Neural progenitor cell (in vitro differentiated cells): ENCODE measurements at places on chromosomes 6 and 20. TPM values are rescaled to one million over a fixed set of nuclear protein-coding genes. Genes with fewer than 3 reads are reported as not detected.
A peak's percentile ranks its signal among the peaks of the same experiment; 100 is the strongest.

Gene RAMACL
- total RNA-seq, result 0.19 and 0.56 TPM in 2 replicates

DNA sequence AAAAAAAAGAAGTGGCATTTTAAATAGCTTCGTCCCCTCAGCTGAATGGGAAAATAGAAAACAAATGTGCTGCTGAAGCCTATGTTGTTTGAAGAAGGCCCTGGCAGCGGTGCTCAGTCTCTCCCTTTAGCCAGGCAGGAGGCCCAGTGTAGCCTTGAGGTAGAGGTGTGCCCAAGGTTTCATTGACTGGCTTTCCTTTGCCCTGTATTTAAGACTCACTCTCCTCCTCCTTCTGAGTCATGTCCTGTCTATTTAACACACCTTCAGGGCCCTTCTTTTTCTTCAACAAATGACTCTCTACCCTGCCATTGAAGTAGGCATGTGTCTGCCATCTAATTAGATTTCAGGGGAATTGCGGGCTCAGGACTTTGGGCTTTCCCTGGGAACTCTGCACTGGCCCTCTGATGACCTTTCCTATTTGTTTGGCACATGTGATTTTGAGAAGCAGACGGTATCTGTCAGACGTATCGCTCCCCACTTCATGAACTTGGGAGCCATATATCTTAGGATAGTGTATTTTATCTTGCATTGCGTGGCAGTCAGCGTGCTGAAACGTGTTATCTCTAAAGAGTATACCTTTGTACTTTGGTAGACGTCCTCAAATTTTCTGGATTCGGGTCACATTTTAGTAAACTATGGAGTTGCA, 4.3 kb downstream of the TJAP1 start:
- no peak overlapping the region for H3K27ac ChIP-seq
- peaks cover 14% of the 10 kb centered on the region for H3K4me1 ChIP-seq
- H3K27me3 ChIP-seq, result no peaks in the 10 kb centered on the region
- DNase-seq, result no peak

- no peaks in the 10 kb centered on the region for H3K27me3 ChIP-seq
- no peaks in the 10 kb centered on the region for H3K36me3 ChIP-seq
- no peak for DNase-seq
- H3K4me3 ChIP-seq, result no peak overlapping the region
- peaks cover 8% of the 10 kb centered on the region for H3K4me1 ChIP-seq
- no peak overlapping the region for H3K27ac ChIP-seq
Observed at GRCh38 chr6:21556968-21557721, 36.4 kb upstream of the SOX4 start.

- H3K36me3 ChIP-seq, result no peaks in the 10 kb centered on the region
- no peaks in the 10 kb centered on the region for H3K27me3 ChIP-seq
- H3K27ac ChIP-seq, result no peak overlapping the region
- peak overlapping the region; percentile 47 for H3K4me3 ChIP-seq
- peaks cover 65% of the 10 kb centered on the region for H3K4me1 ChIP-seq
- DNase-seq, result peak; percentile 72
Observed at GRCh38 chr6:125099211-125100073, 54.1 kb upstream of the TPD52L1 start.

Gene GPX5
- not detected in 2 replicates for total RNA-seq

DNA sequence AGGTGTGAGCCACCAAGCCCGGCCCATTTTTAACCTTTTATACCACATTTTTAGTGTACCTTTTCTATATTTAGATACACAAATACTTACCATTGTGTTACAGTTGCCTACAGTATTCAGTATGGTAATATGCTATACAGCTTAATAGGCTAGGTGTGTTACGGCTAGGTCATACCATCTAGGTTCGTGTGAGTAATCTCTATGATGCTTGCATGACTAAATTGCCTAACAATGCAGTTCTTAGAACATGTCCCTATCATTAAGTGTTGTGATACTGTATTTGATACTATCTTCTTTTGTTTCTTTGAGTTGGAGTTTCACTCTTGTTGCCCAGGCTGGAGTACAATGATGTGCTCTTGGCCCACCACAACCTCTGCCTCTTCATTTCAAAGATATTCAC, 387.7 kb upstream of the SASH1 start:
- no peak overlapping the region for H3K4me3 ChIP-seq
- H3K27me3 ChIP-seq, result no peaks in the 10 kb centered on the region
- no peaks in the 10 kb centered on the region for H3K4me1 ChIP-seq

DNA sequence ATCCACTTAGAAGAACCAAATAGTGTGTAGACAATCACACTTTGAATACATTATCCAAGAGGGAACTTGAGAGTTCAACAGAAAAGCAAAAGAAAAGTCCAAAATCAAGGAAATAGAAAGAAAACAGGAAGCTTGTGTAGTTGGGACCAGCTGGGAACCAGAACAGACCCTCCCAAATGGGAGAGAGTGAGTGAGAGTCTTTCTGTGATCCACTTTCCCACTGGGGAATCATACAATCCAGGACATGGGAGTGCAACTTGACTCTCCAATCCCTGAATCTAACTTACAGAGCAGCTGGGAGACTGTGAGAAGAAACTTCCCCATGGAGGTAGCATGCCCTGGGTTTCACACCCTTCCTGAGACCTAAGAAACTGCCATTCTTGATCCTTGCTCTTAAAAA, 27.0 kb downstream of the TREML4 start:
- H3K27me3 ChIP-seq, result no peaks in the 10 kb centered on the region
- H3K36me3 ChIP-seq, result no peaks in the 10 kb centered on the region
- no peak for DNase-seq
- no peak overlapping the region for H3K4me3 ChIP-seq
- no peaks in the 10 kb centered on the region for H3K4me1 ChIP-seq

GRCh38 chr6:32070814-32071543, 32.8 kb downstream of the CYP21A2 start:
- H3K27ac ChIP-seq, result no peak overlapping the region
- no peaks in the 10 kb centered on the region for H3K27me3 ChIP-seq
- H3K4me3 ChIP-seq, result no peak overlapping the region
- H3K4me1 ChIP-seq, result peaks cover 23% of the 10 kb centered on the region

DNA sequence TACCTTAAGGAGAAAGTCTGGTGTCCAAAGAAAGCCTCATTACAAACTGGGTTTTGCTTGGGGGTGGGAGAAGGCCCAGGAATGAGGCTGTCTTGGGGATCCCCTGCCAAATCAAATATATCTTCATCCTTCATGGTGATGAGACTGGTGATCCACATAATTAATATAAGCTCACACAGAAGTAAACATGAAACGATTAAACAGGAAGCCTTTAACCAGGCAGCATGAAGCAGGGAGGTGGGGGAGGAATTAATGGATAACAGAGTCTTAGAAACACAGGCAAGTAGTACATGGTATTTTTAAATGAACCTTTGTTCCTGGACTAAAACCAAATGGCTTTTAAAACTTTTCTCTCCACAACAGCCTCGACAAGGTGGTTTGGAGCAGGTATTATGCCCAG, 437.5 kb downstream of the TFAP2A start:
- H3K27ac ChIP-seq, result no peak overlapping the region
- H3K36me3 ChIP-seq, result no peaks in the 10 kb centered on the region
- peaks cover 5% of the 10 kb centered on the region for H3K4me1 ChIP-seq
- H3K27me3 ChIP-seq, result no peaks in the 10 kb centered on the region

Gene PPP1R16B
- total RNA-seq, result 0.95 and 1.6 TPM in 2 replicates

- no peaks in the 10 kb centered on the region for H3K27me3 ChIP-seq
- no peak overlapping the region for H3K4me3 ChIP-seq
- H3K27ac ChIP-seq, result no peak overlapping the region
Observed at GRCh38 chr20:10338426-10339180, 95.4 kb downstream of the MKKS start.

- no peaks in the 10 kb centered on the region for H3K36me3 ChIP-seq
- no peak overlapping the region for H3K4me3 ChIP-seq
- peaks cover 15% of the 10 kb centered on the region for H3K4me1 ChIP-seq
- H3K27me3 ChIP-seq, result no peaks in the 10 kb centered on the region
Observed at GRCh38 chr6:11683871-11684270, 94.7 kb downstream of the ADTRP start.

DNA sequence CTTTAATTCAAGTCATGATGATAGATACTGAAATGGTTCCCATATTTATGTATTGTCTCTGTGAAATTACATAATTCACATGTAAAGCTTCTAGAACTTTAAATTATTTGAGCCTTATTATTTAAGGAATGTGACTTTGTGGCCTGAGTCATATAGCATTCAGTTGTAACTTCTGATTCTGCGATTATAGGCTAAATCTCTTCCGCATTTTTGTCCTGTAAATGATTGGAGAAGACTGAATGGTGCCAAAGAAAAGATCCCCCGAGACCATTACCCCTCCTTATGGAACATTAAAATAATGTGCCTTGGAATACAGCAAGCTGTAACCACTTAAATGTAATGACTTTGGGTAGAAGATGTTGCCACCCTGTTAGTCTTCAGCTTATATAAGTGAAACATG, 63.3 kb upstream of the MAP7 start:
- H3K27ac ChIP-seq, result no peak overlapping the region
- no peaks in the 10 kb centered on the region for H3K27me3 ChIP-seq
- no peak for DNase-seq
- no peaks in the 10 kb centered on the region for H3K36me3 ChIP-seq
- H3K4me3 ChIP-seq, result no peak overlapping the region

- H3K27me3 ChIP-seq, result no peaks in the 10 kb centered on the region
- no peak overlapping the region for H3K27ac ChIP-seq
- no peak overlapping the region for H3K4me3 ChIP-seq
Observed at GRCh38 chr20:34058831-34059230, 53.2 kb downstream of the EIF2S2 start.

DNA sequence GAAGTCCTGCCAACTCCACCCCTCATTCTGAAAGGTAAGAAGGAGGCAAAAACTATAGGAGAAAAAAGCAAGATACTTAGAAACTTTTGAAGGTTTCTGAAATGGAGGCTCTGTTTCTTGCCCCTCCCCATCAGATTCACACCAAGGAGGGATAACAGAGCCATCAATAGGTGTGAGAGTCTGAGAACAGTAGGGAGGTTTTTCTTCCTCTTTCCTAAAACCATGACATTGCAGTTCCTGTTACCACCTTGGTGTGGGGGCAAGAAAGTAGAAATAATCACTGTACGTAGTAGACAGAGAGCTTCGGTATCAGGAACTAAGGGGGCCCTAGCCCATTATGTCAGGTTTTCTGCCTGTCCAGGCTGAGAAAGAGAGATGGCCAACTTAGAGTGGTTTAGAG, 333.3 kb upstream of the SYNCRIP start:
- no peaks in the 10 kb centered on the region for H3K27me3 ChIP-seq
- no peak overlapping the region for H3K27ac ChIP-seq
- no peaks in the 10 kb centered on the region for H3K4me1 ChIP-seq
- DNase-seq, result no peak
- H3K4me3 ChIP-seq, result no peak overlapping the region

GRCh38 chr20:51276296-51276695, 253.4 kb upstream of the KCNG1 start:
- no peak overlapping the region for H3K27ac ChIP-seq
- no peaks in the 10 kb centered on the region for H3K27me3 ChIP-seq
- no peaks in the 10 kb centered on the region for H3K4me1 ChIP-seq
- no peak overlapping the region for H3K4me3 ChIP-seq

GRCh38 chr6:52736145-52736544, 27.1 kb downstream of the GSTA2 start:
- no peak overlapping the region for H3K27ac ChIP-seq
- peak; percentile 27 for DNase-seq
- no peaks in the 10 kb centered on the region for H3K27me3 ChIP-seq
- peaks cover 20% of the 10 kb centered on the region for H3K4me1 ChIP-seq
- H3K36me3 ChIP-seq, result no peaks in the 10 kb centered on the region
- no peak overlapping the region for H3K4me3 ChIP-seq

Gene OR12D3
- total RNA-seq, result not detected in 2 replicates

Gene NCOA7
- total RNA-seq, result 2.8 and 7.7 TPM in 2 replicates

DNA sequence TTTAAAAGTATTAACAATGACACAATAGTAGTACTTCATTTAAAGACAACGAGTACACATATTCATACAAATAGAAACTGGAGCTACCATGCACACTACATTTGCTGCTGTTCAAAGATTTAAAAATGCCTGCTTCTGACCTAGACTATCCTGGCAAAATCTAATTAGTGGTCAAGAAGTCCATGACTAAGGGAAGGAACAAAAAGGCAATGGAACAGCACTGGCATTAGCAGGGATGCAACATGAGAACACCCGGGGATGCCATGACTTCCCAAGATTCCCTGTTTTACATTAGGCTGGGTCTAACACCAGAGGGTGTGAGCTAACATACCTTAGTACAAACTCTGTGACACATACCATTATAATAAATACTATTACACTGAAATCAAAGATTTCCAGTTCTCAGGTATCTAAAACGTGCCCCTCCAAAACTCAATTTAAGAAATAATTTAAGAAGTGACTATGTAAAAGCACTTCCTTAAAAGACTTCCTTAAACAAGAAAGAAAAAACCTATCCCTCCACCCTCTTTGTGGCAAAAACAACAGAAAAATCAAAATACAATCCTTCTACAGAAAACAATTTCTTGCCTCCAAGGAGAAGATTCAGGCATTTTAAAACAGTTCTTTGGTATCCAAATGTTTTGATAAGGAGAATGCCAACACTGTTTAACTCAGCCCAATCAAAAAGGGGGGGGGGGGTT, 25.5 kb downstream of the CHD6 start:
- DNase-seq, result no peak
- H3K27ac ChIP-seq, result no peak overlapping the region
- no peak overlapping the region for H3K4me3 ChIP-seq
- H3K27me3 ChIP-seq, result no peaks in the 10 kb centered on the region
- H3K36me3 ChIP-seq, result no peaks in the 10 kb centered on the region
- no peaks in the 10 kb centered on the region for H3K4me1 ChIP-seq
